ENCODE measurements at places on chromosomes 6 and 20.

DNA sequence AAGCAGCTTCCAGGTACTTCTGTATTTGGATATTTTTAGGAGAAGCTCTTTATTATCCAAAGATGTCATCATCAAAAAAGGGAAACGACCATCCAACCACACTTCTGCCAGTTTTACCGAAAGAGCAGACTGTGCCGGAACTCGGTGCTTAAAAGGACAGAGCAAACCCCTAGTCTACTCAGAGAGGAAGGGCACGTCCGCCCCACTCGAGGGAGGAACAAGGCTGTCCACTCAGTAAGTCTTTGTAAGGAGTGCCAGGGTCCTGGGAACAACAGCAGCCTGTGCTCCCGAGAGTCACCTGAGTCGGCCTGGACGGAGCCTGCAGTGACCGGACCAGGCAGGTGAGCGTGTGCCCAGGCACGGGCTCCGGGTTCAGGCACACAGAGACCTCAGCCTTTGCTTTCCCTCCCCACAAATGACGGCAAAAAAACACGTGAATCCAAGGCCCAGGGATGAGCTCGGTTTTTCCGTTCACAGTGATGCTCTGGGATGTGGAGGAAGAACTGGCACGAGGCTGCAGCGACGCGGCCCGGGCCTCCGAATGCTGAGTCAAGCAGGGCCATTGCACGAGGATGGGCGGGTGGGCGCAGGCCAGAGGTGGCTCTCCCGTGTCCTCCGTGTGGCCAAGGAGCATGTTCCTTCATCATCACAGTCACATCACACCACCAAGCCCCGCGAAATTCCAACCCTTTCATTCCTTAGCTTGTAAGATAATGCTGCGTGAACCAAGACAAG is 17.4 kb upstream of the SLCO4A1 start:
- DNase-seq = no peak

DNA sequence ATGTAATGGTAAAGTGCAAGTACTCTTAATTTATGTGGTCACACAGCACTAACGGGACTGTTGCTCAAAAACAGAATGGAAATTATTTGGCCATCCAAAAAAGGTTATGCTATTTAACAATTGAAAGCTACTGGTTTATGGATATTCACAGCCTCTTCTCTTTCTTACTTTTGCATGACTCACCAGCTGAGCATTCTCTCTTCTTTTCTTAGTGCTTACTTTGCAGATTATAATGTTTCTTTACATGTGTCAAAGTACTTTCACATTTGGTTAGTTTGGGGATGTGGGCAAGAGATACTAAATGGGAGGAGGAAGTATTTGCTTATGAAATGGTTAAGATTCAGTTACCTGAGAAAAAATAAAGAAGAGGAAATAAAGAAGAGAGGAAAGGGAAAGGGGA is 610.5 kb downstream of the HTR1B start:
- no peak for DNase-seq

GRCh38 chr6:118288355-118289124 is 259.6 kb upstream of the PLN start:
- DNase-seq = no peak

DNA sequence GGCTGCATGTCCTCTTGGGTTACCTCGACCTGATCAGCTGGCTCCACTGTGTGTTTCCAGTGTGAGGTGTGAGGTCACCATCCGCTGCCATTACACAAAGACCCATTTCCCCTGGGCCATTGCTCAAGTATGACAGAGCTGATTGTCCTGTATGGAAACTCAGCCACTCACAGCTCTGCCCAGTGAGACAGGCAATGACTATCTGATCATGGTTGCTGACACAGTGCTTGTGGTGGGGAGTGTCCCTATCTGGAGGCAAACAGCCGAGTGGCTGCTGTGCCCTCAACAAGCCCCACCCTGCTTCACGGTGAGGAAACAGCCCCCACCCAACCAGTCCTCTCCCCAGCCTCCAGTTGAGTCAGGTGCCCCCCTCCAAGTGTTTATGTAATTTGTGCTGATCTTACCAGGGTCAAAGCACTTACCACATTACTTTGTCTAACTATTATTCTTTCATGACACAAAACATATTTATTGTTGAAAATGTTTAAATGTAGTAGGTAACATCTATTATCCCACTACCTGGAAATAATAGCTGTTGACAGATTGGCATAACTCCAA is 11.7 kb upstream of the MAPK13 start:
- peak; percentile 51 for DNase-seq

DNA sequence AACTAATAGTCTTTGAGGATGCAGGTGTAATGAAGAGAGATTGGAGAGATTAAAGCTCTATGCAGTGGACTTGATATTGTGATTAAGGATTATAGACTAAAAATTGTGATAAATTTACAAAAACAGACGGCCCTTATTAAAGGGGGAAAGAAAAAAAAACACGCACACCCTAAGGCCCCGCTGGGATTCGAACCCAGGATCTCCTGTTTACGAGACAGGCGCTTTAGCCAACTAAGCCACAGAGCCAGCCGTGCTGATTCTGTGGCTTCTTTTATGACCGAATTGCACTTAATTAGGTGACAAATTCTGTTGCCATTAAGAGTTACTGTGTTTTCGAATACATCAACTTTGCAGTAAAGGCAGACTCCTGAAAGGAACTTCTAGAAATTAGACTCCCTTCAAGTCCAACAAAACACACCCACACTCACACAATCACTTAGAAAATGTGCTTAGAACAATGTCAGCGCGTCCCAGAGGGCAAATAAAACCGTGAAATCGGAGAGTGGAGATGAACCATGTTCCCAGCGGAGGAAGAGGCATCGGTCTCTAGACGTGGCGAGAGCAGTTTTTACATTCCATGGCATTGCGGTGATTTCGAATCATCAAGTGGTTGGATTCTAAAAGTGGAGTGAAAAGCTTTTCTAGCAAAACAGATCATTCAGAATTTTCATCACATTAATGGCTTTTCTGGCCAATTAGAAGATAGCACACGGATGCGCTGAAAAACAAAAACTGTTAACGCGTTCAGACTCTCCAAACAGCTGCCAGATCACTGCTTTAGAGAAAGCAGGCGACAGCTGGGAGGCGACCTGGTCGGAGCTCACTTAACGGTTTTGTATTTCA is 122.6 kb downstream of the GPX5 start:
- peak; percentile 86 for DNase-seq

GRCh38 chr6:129637340-129638054 is 72.5 kb downstream of the ARHGAP18 start:
- no peak for DNase-seq

Data from activated CD4-positive, alpha-beta T cell treated with anti-CD3 and anti-CD28 coated beads, Interleukin-2, amount 50 U/mL, for 16 hours (primary cell).